ENCODE measurements at places on chromosomes 2 and 18.

DNA sequence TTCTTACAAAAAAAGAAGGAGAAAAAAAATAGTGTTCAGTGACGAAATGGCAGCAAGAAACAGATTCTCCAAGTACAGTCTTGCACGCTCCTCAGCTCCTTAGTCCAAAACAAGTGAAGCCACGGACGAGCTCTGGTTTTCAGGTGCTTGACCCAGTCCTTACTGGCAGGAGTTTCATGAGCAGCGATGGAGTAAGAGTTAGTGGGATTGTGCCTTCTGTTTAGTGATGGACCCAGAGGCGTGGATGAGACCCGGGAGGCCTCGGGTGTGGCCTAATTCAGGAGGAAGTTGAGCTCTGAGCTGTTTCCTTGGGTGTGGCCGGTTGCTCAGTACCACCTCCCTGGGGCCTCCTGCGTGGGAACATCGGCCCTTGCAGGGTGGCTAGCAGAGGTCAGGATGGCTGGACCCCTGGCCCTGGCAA is 52.0 kb downstream of the KIF5C start:
- DNase-seq, result no peak

GRCh38 chr18:36830158-36830495 is 1.2 kb downstream of the KIAA1328 start:
- no peak for DNase-seq

DNA sequence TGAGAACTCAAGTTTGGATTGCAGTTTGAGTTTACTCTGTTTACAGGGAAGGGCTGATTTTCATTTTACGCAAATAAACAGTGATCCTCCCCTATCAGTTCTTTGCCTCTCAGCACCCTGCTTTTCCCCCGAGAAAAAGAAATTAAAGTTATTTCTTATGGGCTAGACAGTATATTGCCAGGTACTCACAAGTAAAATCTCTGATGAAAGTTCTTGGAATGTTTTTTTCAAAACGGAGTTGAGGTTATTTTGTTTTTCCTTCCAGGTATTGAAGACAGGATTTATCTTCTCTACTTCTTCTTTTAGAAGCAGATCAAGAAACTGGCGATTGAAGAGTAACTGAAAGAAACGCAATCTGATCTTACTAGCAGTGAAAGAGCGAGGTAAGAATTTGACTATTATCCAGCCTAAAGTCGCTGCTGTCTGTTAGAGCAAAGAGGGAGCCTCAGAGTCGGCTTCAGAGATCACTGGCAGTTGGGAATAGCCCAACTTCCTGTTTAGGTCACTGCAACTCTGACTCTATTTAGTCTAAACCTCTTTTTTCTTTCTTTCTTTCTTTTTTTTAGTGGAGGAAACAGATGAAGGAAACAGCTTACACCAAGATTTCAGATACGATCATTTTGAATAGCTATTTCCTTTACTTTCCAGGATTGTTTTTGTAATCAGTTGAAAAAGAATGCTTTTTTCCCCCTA is at the start of gene TFPI:
Gene TFPI, minus strand, starts transcription at position 425 of the 693 bp plus-strand sequence. CDS start 50,667 bp downstream, outside the sequence.
- DNase-seq, result peak; percentile 76

- DNase-seq, result no peak
Observed at GRCh38 chr2:56515399-56515798, 331.6 kb downstream of the CCDC85A start.

DNA sequence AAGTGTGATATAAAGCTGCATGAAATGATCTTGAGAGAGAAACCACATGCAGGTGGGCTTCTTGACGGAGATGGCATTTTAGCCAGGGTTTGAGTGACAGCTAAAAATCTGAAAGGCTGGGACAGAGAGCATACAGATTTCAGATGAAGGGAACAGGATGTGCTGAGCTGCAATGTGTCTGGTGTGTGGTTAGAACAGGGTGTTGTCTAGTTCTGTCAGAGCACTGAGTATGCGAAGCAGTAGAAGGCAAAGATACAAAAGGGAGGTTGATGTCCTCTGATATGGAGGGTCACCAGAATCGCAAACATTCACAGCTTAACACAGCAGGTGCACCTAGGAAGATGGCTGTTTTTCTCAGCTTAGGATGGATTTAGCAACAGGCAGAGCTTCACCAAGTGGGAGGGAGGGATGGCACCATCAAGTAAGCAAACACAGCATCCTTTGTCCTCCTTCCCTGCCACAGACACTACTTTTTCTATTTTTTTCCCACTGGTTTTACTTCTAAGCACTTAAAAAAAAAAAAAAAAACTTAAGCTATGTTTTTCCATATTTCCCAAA is 182.5 kb downstream of the TMX3 start:
- DNase-seq, result no peak

- DNase-seq, result no peak
Observed at GRCh38 chr2:3126171-3126910, 251.3 kb downstream of the EIPR1 start.

DNA sequence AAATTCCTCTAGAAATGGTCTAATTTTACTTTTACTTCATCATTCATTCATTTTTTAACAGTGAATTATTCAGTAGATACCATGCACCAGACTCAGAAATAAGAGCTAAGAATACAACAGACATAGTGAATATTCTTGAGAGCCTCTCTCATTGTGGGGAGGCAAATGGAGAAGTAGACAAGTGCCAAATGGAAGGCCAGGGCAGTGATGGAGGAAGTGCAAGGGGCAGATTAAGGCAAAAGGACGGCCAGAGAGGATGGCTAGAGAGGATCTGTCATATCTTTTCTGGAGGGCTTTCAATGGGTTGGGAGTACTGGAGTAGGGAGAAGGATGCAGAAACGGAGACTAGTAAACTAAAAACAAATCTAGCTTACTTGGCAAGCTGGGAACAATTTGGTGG is 19.0 kb upstream of the RMDN2 start:
- no peak for DNase-seq

DNA sequence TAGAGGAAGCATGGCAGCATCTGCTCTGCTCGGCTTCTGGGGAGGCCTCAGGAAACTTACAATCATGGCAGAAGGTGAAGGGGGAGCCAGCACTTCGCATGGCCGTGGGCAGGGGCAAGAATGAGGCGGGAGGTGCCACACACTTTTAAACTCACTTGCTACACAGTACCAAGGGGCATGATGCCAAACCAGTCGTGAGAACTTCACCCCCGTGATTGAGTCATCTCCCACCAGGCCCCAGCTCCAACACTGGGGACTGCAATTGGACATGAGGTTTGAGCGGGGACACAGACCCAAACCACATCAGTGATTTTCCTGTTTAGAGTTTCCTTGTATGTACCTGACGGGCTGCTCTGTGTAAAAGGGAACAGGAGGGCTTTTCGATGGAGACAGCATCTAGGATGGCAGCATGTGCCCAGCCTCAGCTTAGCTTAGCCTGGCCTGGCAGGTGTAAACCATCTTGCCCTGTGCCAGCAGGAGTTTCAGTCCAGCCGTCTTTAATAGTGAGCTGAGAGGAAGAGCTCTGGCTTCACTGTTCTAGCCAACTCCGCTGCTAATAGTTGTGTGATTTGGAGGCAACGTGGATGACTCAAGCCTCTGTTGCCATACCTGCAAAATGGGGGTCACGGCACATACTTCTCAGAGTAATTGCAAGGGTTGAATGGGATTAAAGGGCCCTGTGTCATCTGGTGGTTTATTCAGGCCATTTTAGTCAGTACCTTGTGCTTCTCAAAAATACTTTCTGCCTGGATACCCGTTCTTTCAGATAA is 101.8 kb downstream of the ASAP2 start:
- peak; percentile 51 for DNase-seq

DNA sequence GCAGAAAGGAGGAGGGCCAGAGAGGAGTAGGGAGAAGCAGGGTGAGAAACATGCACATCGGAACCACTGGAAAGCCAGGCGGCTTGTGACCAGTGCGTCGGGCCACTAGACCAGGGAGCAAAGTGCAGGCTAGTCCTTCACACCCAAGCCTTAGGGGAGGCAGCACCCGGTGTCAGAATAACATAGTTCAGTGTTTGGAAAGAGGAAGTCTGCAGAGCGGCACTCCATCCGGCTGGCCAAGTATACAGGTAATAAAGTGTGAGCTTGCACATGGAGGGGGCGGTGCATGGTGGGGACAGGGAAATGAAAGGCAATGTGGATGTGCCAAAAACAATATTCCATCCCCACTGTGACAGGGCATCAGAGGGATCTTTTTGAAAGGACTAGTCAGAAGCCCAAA is 69.7 kb downstream of the ZNF521 start:
- no peak for DNase-seq

DNA sequence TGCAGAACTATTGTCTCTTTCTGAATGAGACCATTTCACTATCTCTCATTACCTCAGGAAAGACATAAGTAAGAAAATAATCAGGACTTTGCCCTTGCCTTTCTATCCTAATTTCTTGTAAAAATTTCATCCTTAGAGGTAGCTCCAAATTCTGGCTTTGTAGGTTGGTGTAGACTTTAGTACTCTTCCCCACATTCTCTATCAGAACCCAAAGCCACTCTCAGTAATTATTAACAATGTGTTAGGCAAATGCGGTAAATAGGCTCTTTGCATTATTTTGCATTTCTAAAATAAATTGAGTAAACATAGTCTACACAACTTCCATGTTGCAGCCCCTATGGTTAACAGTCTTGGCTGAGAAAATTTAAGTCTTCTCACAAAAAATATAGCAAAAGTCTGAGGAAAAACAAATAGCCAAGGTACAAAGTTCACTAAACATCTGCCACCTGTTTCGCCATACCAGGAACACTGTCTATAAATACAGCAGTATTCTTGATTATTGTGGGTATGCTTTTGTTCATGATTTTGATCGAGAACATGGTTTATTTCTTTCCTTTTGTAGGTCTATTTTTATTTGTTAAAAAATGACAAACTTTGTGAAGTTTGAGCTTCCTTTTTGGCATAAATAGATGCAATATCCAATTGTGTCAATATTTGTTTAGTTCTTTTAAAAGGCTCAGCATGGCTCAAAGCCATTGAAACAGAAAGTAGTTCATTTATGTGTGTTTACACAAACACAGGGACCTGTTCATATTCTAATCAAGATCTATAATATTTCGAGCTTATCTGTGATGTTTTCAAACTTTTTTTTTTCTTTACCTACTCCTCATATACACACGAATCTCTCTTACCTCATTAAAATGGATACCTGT is 1061.5 kb downstream of the CNTNAP5 start:
- DNase-seq, result no peak

DNA sequence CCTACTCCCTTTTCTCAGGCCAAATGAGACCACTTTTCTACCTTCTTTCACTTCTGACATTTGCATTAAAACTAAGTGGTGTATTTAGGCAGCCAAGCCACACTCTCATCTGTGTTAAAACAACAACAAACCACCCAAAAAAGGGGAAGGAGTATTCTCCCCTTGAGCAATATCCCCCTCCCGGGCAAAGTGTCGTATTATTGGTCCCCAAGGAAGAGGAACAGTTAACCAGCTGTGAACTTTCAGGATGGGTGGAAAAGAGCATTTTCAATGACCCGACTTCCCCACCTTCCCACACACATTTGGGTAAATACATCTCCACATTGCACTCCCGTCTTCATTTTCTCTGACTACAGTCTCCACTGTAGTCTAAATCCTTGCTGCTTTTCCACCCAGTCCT is 44.3 kb downstream of the FEZ2 start:
- DNase-seq, result peak; percentile 14

DNA sequence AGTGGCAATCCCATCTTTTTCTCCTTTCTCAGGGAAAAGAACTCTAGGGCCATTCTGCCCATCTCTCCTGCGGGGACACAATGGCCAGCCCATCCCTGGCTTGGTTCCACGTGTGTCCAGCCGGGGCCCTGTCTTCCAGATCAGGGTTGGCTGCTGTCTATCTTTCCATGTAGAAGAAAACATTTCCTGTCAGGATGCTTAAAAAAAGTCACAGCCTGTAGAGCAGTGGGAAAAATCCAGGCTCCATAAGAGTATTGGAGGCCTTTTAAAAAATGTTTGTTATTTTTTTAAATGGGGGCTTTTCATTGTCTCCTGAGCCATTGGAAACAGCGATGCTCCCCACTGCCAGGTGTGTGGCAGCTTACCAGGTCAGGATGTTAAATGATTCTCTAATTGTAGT is 105.6 kb downstream of the TGFA start:
- DNase-seq, result no peak

DNA sequence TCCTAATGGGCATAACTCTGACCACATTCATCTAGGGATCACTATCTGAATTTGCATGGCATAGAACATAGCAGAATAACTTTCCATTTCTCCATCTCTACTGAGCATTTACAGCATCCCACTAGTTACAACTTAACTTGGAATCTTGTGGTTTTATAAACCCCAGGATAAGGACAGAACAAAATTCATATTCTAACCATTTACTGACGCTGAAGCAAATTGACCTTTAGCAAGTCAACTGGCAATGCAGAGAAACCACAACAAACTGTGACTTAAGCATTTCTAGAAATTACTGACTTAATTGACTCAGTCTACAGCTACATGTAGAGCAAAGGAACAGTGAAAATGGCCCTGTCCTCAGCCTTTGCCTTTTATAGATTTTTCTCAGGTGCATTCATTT is 61.2 kb downstream of the DCC start:
- DNase-seq, result no peak

Measured in EL (cell line).